ENCODE measurements at places on chromosomes 12 and 14. TPM values are rescaled to one million over a fixed set of nuclear protein-coding genes. Genes with fewer than 3 reads are reported as not detected.

The ERBB3 gene
- total RNA-seq, result 2.5 TPM

The LRP1-AS gene
- total RNA-seq, result not detected

The ULK1 gene
- 35.2 TPM for total RNA-seq

The PIANP gene
- not detected for total RNA-seq

The SP7 gene
- total RNA-seq, result not detected

The CLEC4C gene
- not detected for total RNA-seq

The OAS2 gene
- 331 TPM for total RNA-seq

The MOAP1 gene
- 23.1 TPM for total RNA-seq

The CCDC175 gene
- total RNA-seq, result not detected

The PPP4R4 gene
- total RNA-seq, result 4.9 TPM

The CACNA2D4 gene
- total RNA-seq, result 20.8 TPM

The LRFN5 gene
- not detected for total RNA-seq

The IL26 gene
- 2.3 TPM for total RNA-seq

The VSX2 gene
- total RNA-seq, result not detected

The CLEC2A gene
- total RNA-seq, result not detected

The GALC gene
- 24.3 TPM for total RNA-seq

The JAG2 gene
- 3.0 TPM for total RNA-seq

The OR4E2 gene
- 0.25 TPM for total RNA-seq

The CDC42BPB gene
- total RNA-seq, result 0.81 TPM

The SMOC1 gene
- not detected for total RNA-seq

The ANKRD33 gene
- not detected for total RNA-seq

The CLIP1 gene
- 65.3 TPM for total RNA-seq

The TEX22 gene
- total RNA-seq, result 4.4 TPM

The TULP3 gene
- total RNA-seq, result 8.4 TPM

The SDR39U1 gene
- total RNA-seq, result 38.5 TPM

The PDZRN4 gene
- not detected for total RNA-seq

The METTL17 gene
- total RNA-seq, result 81.9 TPM

The GARIN6 gene
- total RNA-seq, result not detected

The VRTN gene
- not detected for total RNA-seq

The USP44 gene
- total RNA-seq, result 1.5 TPM

The CD27 gene
- total RNA-seq, result 39.9 TPM

The BCL2L14 gene
- total RNA-seq, result 13.9 TPM

The GNG2 gene
- 304 TPM for total RNA-seq

The AHSA1 gene
- 162 TPM for total RNA-seq

The KLRC1 gene
- total RNA-seq, result not detected

The STAB2 gene
- total RNA-seq, result not detected

The ERP29 gene
- 169 TPM for total RNA-seq

The OR6C2 gene
- total RNA-seq, result not detected

All from activated CD4-positive, alpha-beta memory T cell treated with anti-CD3 and anti-CD28 coated beads, Interleukin-2, amount 10 ng/mL, durations not matched to agents 7 days and 5 days (primary cell).